GF-D8 (cell line): ENCODE measurements at places on chromosomes 6 and 20.

- no peak for DNase-seq
These were observed 75.2 kb upstream of the ARID1B start for GRCh38 chr6:156701966-156702365.

DNA sequence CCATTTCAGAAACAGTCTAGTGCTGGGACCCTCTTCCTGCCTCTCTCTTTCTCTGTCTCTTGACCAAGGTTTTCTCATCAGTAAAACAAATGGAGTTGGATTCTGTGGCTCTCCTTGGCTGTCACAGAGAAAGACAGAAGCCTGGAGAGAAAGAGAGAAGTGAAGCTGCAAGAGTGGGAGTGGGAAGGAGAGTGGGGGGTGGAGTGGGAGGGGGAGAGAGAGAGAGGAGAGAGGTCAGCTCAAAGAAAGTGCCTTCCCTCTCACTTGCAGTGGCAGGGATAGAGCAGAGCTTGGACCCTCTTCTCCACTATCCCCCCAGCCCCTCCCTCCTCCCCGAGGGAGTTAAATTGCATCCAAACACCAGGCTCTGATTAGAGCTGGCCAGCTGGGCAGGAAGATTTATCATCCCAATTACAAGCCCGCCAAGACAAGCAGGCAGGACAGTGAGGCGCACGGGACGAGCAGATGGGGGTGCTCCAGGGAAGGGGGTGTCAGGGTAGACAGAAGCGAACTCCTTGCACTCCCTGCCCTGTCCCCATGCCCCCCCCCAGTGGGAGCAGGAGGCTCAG is 74.3 kb downstream of the CD40 start:
- no peak for DNase-seq

- DNase-seq = no peak
These were observed 190.6 kb downstream of the AIG1 start for GRCh38 chr6:143251288-143251687.

GRCh38 chr20:19646963-19647362 is 111.1 kb upstream of the RIN2 start:
- DNase-seq = no peak

GRCh38 chr6:91708534-91708933 is 1121.7 kb upstream of the MAP3K7 start:
- DNase-seq = no peak

DNA sequence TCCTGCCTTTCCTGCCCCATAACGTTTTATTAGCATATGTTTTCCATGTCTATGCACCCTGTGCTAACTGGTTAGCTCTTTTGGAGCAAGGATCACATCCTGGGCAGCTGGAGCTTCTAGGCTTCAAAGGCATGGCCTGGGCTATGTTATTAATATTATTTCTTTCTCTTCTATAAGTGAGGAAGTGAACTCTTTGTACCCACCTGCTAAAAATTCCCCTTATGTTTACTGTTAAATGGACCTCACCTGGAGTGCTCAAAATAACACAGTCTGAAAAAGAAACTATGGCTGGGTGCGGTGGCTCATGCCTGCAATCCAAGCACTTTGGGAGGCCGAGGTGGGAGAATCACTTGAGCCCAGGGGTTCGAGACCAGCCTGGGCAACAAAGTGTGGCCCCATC is 97.8 kb downstream of the TNFAIP3 start:
- no peak for DNase-seq

DNA sequence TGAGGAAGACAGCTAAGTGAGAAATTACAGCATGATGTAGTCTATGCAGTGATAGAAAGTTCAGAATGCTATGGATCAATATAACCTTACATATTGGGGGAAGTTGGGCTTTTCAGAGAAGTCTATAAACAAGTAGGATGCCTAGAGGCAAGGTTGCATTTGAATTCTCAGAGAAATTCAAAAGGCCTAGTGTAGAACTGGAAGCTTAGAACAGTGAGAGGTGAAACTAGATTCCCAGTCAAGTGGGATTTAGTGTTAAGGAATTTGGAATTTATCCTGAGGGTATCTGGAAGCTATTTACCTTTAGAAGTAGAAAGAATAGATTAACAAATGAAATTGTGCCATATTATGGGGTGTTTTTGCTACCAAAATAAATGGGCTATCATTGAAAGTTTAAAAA is 4.3 kb downstream of the CENPW start:
- no peak for DNase-seq

- DNase-seq = no peak
These were observed 1.5 kb downstream of the EPB41L1 start for GRCh38 chr20:36155991-36156390.

DNA sequence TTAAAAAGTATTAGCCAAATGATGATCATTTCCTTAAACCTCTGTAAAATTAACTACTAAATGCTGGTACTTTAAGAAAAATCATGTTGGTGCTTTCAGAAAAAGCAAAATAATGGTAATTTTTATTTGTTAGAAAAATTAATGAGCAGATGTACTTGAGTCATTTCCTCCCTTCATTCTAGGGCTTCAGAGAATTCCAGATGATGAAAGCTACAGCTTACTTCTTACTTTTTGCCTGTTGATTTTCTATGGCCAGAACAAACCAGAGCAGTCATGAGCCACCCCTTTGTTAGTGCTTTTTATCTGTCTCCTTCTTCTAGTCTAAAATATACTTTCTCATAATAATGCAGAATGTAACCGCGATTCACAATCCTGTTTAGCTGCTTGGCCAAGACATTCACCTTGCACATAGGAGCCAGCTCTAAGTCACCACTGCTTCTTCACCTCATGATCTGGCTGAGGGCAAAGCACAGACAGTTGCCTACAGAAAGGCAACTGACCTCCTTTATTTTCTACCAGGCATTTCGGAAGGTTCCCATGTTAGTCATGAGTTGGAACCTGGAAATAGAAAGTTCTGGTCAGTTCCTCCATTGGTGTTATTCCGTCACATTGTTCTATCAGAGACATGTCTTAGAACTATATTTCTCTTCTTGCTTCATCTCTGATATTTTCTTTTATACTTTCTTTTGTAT is 43.5 kb upstream of the TINAG start:
- DNase-seq = no peak

- no peak for DNase-seq
These were observed 164.8 kb upstream of the DTNBP1 start for GRCh38 chr6:15827496-15828255.

GRCh38 chr6:110055387-110055735 is 77.2 kb downstream of the GPR6 start:
- DNase-seq = no peak

DNA sequence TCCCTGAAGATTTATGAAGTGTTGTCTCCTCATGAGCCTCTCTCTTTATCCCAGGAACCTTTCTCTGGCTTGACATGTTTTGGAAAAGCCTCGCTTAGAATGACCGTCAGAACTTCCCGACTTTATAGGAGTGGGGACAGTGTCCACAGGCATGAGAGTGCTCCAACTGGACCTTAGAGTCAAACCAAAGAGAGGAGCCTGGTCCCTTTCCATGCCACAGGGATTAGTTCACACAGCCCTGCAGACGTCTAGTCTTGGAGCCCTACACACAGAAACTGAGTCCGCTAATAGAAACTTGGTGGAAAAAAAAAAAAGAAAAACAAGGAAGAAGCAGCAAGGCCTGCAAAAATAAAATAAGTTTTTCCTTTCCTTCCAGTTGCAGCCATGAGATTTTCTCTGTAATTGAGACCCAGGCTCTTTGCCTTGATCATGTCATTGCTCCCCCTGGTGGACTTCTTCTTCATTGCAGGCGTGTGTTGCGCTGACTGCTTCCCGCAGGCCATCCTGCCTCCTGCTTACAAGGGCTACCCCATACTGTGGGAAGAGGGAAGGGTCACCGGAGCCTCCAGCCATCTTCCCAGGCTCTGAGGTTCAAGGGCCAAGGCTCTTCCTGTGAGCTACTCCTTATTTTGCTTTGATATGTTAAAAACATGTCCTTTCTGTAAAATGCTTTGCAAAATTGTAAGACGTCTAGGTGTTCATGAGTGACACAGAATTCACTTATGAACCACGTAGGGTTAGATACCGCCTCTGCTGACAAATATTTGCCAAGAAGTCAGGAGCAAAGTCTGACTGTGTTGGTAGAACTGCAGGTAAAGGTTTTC is 201.0 kb downstream of the UST start:
- DNase-seq = peak; percentile 1

DNA sequence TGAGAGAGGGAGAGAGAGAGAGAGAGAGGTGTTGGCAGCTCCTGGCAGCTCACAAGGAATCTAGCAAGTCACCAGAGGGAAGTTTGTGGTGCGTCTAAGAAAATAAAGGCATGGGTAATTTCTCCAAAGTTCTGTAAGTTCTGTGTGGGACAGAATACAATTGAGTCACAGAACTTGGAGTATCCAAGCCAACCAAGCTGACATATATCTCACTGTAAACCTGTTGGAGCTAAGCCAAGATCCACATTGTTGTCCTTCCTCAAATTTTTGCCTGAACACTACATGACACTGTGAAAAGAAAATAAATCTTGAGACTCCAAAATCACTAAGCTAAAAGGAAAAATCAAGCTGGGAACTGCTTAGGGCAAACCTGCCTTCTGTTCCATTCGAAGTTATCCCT is 436.7 kb downstream of the MEI4 start:
- DNase-seq = no peak

- DNase-seq = no peak
These were observed 11.6 kb downstream of the SNHG17 start for GRCh38 chr20:38423541-38423940.

GRCh38 chr6:132888701-132889100 is 74.3 kb downstream of the RPS12 start:
- DNase-seq = no peak

DNA sequence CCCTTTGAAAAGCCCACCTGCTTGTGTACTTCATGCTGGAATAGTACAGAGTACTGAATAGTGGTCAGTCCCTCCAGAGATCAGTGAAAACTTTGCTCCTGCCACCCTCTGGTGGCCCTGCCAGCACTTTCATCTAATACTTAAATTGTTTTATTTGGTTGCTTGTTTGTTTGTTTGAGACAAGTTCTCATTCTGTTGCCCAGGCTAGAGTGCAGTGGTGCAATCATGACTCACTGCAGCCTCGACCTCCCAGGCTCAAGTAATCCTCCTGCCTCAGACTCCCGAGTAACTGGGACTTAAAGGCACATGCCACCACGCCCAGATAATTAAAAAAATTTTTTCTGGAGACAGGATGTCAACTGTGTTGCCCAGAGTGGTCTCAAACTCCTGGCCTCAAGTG is 9.1 kb downstream of the FAM83D start:
- DNase-seq = no peak

DNA sequence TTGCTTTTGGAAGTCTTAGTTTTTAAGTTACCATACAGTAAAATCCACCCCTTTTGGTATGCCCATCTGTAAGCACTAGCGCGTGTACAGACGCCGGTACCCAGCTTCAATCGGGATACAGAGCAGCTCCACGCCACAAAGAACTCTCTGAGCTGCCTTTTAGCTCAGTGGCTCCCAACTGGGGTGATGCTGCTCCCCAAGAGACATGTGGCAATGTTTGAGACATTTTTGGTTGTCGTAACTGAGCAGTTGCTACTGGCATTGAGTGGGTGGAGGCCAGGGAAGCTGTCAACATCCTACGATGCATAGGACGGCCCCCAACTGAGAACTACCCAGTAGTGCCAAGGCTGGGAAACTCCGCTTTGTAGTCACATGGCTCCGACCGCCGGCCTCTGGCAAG is 73.3 kb downstream of the BMP7 start:
- DNase-seq = no peak

DNA sequence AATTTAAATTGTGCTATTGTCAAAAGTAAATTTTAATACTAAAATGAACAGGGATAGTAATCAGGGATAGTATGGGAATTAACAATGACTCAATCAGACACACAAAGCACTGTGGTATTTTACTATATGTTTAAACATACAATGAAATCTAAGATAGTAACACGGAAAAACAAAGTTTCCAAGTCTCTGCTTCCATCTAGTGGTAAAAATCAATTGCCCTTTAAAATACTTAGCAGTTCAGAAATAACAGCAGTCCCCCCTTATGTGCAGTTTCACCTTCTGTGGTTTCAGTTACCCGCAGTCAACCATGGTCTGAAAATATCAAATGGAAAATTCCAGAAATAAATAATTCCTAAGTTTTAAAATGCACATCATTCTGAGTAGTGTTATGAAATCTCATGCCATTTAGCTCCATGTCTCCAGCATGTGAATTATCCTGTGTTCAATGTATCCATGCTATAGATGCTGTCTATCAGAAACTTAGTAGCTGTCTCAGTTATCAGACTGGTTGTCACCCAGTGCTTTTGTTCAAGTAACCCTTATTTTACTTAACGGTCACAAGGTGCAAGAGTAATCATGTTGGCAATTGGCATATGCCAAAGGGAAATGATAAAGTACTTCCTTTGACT is 58.5 kb downstream of the AHI1 start:
- peak; percentile 47 for DNase-seq

GRCh38 chr6:143410859-143411270 is 39.6 kb downstream of the ADAT2 start:
- no peak for DNase-seq

DNA sequence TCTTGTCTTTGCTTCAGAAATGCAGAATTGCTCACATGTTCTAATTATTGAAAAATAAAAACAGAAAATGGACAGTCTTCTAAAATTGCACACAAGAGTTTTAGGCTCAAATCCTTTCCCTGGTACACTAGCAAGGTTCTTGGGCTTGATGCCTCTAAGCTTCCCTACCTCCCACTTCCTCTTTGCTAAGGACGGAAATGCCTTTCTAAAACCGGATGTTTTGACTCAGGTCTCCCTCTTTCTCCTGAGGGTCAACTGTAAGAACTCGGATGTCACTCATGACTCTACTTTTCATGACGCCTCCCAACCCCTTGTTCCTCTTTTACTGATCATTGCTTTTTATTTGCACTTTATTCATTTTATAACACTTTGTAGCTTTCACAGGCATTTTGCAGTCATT is 613.5 kb downstream of the C6orf118 start:
- no peak for DNase-seq

DNA sequence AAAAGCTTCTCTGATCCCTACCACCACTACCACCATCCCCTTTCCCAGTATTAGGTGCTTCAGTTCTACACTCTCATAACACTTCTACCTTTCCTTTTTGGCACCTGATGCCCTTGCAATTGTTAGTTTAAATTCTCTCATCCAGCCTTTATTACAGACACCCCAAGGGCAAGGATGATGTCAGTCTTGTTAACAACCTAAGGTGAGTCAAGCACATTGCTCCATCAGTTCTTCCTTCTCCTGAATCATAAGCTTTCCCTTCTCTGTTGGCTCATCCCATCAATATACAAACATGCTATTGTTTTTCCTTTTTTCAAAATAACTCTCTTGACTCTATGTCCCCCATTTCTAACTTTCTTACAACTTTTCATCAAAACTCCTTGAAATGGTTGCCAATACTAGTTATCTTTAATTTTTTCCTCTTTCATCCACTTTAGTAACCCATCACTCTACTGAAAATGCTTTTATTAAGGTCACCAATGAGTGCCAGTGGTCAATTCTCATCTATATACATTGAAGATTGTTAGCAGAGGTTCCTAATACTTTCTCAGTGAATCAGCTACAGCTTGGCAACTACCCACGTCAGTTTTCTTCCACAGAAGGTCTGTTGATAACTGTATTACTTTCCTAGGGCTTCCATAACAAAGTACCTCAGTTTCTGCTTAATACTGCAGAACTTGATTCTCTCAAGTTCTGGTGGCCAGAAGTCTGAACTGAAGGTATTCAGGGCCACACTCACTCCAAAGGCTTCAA is 97.1 kb upstream of the FLRT3 start:
- no peak for DNase-seq
